ENCODE measurements at places on chromosomes 1 and 21.

DNA sequence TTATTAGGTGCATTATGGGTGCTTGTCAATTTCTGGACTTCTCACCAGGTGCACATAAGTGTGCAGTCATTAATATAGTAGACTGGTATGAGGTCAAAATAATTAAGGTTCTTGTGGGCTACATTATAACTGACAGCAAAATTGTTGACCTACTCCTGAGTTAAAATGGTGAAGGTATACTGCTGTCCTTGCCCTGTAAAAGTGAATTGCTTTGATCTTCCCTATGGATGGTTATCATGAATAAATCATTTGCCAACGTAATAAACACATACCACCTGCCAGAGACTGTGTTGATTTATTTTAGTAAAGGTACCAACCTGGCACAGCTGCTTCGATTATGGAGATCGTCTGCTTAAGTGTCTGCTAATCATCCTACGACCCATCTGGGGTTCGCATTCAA lies 201.6 kb upstream of the KCNK2 start:
- no peak for DNase-seq

DNA sequence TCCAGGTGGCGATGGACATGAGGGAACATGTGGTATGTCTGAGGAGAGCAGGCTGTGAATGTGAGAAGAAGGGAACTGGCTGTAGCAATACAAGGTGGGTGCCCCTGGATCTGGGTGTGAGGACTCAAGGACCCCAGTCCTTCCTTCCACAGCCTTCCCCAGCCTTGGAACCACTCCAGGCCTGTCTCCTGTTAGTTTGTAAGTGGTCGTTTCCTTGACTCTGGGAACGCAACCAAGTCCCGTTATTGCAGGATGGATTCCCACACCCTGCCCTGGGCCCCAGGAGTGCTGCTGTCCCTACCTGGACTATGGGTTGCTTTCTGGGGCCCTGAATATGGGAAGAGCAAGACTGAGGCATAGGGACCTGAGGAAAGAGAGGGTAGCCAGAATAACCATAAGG lies 47.2 kb upstream of the VANGL1 start:
- DNase-seq = no peak

- DNase-seq = no peak
Measured at GRCh38 chr1:161185732-161186311, 8.5 kb upstream of the B4GALT3 start.

DNA sequence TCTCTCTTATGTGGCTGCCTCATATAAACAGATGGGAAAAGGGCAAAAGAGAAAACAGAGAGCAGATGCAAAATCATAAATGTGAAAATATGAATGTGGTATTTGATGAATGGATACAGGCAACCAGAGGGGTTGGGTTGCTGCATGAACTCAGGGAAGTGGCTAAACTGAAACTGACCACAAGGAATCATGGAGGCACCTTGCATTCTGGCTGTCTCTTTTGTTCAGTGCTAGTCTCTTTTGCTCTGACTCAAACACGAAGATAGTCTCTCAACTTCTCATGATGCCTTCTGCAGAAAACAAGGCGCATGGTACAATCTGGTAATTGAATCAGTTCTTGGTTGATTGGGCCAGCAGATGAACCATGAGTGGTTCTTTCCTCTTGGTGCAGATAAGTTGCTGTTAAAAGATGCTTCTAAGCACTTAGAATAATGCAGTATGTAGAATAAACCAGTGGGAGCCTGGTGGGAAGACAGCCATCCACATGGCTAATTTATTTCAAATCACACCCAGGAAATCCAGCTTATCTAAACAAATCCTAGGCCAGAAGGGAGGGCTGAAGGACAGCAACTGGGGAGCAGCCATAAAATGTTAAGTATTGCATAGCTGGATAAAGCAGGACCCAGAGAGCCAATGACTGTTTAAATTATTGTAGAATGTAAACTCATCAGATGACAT lies 64.2 kb downstream of the HLX start:
- no peak for DNase-seq

- no peak for DNase-seq
Measured at GRCh38 chr1:20404466-20404865, 81.5 kb downstream of the CAMK2N1 start.

GRCh38 chr1:151060657-151061421 lies 642 bp downstream of the MLLT11 start:
- DNase-seq = no peak

GRCh38 chr1:177487481-177487880 lies 316.7 kb downstream of the BRINP2 start:
- DNase-seq = no peak

- DNase-seq = no peak
Measured at GRCh38 chr1:60298290-60298689, 224.7 kb upstream of the C1orf87 start.

DNA sequence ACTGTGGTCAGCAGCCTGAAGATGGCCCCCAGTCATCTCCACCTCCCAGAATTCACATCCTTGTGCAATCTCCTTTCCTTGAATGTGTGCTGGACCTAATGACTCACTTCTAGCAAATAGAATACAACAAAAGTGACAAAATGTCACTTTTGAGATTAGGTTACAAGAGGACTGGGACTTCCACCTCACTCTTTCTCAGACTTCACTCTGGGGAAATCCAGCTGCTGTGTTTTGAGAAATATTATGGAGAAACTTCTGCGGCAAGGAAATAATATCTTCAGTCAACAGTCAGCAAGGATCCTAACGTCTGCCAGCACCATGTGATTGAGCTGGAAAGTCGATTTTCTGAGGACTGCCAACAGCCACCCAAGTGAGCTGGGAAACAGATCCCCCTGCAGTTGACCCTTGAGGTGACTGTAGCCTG lies 70.5 kb upstream of the GADD45A start:
- DNase-seq = no peak

- no peak for DNase-seq
Measured at GRCh38 chr1:109622137-109622892, 2.7 kb downstream of the AMPD2 start.

DNA sequence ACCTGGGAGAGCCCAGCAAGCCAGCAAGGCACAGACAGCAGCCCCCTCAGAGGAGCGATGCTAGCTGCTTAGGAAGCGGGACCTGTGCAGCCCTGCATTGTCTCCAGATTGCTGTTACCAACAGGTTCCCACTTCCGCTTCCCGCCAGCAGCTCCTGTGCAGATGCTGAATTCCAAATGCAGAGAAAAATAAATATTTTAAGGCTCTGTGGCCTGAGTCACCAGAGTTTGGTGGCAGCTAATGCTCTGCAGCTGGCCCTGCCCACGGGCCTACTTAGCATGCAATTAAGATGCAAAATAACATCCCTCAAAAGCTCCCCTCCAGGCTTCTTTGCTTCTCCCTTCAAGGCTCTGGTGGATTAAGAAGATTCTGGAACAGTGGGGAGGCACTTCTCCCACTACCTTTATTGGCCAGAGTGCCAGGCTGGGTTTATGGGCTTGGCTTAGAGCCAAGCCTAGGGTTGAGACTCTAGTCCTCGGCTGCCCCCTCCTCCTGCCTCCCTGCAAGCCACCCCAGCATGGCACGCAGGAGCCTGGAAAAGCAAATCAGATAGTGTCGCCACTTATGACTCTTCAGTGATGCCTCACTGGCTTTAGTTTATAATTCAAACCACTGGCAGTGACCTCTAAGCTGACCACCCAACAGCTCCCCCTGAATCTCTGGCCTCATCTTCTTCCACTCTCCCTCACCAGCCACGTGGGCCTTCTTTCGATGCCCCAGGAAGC lies 207.1 kb upstream of the ZC3H12A start:
- no peak for DNase-seq

DNA sequence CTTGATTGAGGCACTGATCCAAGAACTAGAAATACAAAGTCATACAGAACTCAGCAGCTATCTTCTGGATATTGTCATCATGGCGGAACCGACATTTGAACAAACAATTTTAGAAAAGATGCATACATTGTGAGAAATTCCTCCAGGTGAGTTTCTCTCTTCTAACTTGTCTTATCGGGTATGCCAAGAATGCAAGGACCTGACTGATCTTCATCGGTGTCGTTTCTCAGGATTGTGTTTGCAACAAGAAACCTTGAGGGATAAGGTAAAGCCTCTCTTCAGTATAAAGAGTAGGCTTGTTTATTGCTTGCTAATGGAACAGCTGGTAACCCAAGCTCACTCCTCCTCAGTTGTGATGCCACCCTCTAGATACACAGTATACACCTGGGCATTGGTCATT lies 62.2 kb downstream of the NME7 start:
- no peak for DNase-seq

DNA sequence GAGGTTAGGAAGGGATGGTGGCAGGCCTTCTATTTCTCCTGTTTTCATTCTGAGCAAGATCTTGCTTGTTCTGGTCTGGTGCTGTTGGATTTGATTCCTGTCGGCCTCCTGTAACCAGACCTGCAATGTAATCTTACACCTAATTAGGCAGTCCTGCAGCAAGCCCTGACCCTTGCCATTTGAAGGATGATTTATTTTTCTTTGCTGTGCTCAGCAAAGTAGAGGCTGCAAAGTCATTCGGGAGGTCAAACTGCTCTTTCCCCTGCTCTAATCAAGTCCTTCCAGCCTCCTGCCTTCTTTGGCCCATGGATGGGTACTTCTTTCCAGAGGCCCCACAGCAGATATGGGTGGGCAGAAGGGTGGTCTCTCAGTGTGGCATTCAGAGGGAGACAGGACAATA lies 417.7 kb upstream of the USP24 start:
- DNase-seq = no peak

DNA sequence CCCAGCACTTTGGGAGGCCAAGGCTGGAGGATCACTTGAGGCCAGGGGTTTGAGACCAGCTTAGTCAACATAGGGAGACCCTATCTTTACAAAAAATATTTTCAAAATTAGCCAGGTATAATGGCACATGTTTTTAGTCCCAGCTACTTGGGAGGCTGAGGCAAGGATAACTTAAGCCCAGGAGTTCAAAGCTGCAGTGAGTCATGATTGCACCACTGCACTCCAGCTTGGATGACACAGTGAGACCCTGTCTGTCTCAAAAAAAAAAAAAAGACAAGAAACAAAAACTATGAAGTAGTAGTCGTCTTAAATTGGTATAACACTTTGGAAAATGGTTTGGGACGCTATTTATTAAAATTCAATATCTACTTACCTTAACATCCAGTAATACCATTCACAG lies 7.7 kb downstream of the AIM2 start:
- no peak for DNase-seq

GRCh38 chr1:20376880-20377494 lies 86.3 kb downstream of the VWA5B1 start:
- DNase-seq = peak; percentile 52

GRCh38 chr1:99532276-99532580 lies 113.7 kb upstream of the PALMD start:
- DNase-seq = no peak

- DNase-seq = no peak
Measured at GRCh38 chr1:203152158-203153034, 23.2 kb downstream of the MYBPH start.

GRCh38 chr1:191174298-191174697 lies 696.6 kb upstream of the BRINP3 start:
- DNase-seq = no peak

- DNase-seq = no peak
Measured at GRCh38 chr21:17406202-17406601, 106.6 kb upstream of the CXADR start.

DNA sequence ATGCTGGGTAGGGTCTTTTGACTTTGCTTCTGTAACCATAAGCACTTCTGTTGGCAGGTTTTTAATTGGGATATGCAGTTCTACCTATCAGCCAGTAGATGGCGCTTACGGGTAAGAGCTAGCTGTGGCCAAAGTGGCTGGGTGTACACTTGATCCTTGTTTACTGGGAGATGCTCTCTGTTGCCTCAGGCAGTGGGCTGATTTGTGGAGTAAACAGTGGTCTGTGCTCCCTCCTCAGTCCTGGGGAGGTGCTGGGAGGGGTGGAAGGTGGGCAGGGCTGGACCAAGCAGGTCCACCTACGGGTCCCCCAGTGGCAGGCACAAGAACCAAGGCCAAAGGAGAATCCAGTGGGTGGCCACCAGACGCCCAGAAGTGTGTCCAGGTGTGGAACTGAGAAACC lies 43.4 kb downstream of the RALGPS2 start:
- DNase-seq = peak; percentile 1

DNA sequence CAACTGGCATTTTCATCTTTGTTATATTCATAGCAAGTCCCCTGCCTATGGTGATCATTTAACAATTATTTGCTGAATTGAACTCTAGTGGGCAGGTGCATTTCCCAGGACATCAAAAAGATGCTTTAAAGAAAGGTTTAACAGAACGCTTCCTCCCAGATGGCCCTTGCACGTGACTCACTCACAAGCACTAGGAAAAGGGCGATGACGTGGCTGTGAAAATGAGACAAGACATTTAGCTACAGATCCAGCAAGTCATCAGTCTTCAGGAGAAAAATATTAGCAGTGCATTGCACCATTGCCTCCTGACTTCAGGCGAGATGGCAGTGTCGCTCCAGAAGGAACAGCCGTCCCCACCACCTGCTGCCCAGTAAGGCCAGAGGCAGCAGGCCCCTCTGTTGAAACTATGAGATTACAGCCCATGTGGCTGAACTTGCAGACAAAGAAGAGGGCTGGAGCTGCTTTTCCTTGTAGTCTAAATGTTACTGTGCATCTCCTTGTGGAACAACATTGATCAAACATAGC lies 37.2 kb downstream of the DSCAM start:
- no peak for DNase-seq

DNA sequence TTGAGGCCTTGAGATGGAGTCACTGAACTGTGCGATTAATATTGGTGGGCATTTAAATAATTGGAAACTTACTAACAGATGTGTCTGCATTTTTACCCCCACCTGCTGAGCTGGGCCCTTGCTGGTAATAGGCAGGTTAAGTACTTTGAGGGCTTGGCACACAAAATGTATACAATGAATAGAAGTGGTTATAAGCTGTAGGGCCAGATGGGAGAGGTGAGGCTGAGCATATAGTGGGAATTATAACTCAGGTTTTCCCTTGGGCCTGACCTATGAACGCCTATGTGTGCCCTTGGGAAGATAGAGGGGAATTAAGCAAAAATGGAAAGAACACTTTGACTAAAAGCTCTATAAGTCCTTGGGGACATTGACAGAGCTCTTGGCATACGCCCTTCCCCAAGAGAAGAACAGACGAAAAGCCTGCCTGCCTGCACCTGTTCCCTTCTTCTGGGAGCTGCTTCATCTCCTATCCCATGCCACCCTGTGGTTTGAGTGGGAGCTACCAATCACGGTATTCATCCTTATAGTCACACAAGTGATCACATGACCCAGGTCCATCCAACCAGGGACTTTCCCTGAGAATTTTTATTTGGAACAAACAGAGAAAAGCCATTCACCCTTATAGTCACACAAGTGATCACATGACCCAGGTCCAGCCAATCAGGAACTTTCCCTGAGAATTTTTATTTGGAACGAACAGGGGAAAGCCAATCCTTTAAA lies 260.7 kb upstream of the CSF3R start:
- no peak for DNase-seq

All from activated naive CD8-positive, alpha-beta T cell treated with anti-CD3 and anti-CD28 coated beads for 36 hours (primary cell).